ENCODE measurements at places on chromosomes 7 and 10.

DNA sequence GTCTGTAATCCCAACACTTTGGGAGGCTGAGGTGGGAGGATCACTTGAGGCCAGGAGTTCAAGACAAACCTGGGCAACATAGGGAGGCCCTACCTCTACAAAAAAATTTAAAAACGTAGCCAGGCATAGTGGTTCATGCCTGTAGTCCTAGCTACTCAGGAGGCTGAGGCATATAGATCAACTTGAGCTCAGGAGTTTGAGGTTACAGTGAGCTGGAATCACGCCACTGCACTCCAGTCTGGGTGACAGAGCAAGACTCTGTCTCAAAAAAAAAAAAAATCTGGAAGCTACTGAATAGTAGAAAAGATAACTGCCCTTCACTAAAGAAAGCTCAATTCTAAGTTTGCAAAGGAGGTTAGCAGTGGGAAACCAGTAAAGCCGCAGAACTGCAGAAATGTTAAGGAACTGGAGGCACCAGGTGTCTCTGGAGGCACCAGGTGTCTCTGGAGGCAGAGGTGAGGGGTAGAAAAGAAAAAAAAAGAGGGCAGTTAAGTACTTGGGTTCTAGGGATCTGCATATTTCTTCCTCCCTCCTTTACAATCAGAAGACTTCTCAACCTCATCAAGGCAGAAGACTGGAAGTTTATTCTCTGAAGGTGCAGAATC, 56.5 kb downstream of the RNLS start:
- no peak for DNase-seq

DNA sequence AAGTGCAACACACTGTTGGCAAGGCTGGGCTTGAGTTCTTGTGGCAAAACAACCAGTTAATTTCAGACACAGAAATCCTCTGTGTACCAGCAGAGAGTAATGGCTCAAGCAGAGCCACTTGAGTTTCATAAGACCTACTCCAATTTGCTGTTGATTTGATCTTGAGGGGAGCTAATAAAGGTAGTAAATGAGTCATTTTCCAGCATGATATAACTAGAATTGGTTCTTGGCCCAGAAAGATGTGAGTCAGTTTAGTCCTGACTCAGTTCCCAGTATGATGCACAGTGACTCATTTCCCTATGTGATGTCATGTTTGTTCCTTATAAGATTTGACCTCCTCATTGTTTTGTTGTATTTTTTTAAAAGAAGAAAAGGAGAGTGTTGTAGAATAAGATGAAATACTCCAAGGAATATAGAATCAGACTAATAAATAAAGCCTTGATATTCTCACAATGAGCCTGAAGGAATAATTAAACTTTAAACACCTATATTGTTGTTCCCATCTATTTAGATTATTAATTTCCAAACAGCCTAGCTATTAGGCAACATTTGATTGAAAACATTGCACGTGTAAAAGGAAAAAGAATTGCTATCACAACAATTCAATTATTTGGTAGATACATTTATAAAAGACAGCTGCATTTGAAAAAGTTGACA, 186.2 kb downstream of the REEP3 start:
- no peak for DNase-seq

DNA sequence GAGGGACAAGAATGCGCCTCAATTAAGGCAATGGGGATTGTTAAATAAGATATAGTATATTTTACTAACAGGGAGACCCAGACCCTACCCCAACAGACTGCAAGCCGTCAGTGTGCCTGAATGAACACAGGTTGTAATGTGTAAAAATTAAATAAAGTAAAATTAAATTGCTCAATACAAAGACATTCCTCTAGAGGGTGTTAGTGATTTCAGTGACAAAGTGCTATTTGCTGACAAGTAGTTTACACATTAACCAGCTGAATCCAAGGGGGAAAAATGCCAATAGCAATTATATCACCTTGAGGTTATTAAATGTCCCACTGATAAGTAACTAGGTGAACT, 110.5 kb downstream of the EBF3 start:
- no peak for DNase-seq

- no peak for DNase-seq
Measured at GRCh38 chr10:3325954-3326750, 153.6 kb upstream of the PITRM1 start.

DNA sequence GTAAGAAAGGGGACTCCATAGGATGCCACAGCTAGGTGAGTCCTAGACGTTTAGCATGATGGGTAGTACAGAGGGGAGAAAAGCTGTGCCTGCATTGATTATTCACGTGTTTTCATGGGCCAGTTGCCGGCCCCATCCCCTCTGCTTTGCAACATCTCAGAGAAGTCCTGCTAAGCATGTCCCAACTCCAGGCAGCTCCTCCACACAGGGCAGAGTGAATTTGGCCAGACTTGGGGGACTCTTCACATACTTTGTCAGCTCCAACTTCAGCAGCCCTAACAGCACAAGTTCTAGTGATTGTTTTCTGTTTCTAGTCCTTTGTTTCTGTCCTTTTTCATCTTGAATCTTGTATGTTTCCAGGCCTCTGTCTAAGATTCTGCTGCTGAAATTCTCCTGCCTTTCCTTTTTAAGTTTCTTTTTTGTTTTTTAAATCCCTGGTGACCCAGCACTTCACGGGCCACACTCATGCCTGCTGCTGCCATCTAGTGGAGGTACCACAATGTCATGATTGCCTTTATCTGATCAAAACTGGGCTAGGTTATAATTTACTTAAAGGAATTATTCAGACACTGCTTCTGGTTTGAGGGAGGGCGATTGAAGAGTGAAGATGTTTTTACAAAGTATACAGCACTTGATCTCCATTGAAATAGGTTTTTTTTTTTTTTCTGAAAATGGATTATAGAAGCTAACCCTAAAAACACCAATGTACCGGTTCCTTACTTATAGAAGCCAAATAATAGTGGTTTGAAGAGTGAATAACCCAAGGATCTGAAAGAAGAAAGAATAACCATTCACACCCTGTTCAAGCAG, 276.9 kb downstream of the CSTF2T start:
- peak; percentile 1 for DNase-seq

DNA sequence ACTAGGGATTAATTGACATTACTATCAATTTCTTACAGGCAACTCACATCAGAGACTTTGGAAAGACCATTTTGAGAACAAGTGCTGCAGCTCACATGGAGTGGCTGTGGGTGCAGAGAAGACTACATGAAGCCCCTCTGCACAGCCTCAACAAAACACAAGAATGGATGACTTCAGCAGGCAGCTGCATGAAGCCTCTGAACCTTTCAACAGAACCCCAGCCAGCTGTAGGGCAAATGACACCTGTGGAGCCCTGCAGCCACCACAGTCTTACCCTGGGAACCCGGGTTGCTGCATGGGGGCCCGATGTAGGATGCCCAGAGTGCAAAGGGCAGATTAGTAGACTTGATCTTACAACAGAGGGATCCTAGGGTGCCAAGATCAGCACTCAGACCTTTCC, 62.0 kb upstream of the CAMK2B start:
- DNase-seq: no peak

- no peak for DNase-seq
Measured at GRCh38 chr10:75506930-75507329, 75.5 kb downstream of the LRMDA start.

GRCh38 chr10:124983321-124983720, 41.4 kb downstream of the ZRANB1 start:
- DNase-seq: no peak

DNA sequence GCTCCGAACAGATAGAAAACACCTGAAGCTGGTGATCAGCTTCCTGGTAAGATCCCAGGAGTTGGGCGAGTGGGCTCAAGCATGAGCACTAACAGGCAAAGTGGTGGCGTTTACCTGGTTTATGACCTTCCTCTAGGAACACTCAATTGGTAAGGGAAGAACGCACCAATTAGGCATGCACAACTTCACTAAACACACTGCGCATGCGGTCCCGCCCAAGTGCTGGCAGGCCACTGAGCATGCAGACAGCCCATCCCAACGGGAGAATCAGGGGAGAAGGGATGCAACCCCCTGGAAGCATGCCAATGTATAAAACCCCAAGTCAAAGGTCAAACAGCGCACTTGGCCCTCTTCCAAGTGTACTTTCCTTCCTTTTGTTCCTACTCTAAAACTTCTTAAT, 70.4 kb downstream of the LYZL2 start:
- no peak for DNase-seq

DNA sequence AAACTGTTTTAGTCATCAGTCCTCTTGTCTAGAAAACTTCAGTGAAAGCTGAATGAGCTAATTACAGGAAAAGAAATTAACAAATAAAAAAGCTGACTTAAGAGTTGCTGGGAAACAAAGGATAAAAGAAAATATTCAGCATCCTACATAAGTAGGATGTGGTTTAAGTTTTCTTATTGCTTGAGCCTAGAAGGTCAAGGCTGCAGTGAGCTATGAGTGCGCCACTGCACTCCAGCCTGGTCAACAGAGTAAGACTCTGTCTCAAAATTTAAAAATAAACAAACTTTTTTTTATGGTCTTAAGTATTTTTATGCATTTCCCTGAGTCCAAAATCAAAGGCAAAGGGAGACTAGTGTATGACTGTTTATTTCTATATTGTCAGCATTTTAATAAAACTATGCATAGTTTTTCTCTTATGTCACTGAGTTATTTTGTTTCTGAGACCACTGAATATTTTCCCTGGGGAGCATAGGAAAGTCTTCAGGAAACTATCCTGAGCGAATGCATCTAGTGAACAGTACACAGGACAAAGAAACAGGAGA, 40.0 kb upstream of the LRRN3 start:
- no peak for DNase-seq

- DNase-seq: no peak
Measured at GRCh38 chr10:62456611-62457101, 82.5 kb downstream of the ZNF365 start.

DNA sequence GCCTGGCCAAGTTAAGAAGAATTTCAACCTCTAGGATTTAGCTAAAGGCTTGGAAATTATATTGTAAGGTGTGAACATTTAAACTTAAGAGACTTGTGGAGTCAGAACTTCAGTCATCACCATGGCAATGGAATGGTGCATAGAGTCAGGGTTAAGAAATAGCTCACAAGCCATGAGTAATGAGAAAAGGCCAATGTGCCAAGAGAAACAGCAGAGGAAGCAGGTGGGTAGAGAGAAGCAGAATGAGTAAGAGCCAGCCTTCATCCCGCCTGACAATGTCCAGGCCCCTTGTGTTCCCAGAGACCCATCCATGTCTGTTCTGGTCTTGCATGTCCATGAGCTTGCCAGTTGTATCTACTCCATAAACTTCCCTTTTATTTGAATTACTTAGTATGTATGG, 62.6 kb upstream of the TBX20 start:
- DNase-seq: no peak

GRCh38 chr7:78873117-78873516, 580.4 kb downstream of the MAGI2 start:
- DNase-seq: no peak

DNA sequence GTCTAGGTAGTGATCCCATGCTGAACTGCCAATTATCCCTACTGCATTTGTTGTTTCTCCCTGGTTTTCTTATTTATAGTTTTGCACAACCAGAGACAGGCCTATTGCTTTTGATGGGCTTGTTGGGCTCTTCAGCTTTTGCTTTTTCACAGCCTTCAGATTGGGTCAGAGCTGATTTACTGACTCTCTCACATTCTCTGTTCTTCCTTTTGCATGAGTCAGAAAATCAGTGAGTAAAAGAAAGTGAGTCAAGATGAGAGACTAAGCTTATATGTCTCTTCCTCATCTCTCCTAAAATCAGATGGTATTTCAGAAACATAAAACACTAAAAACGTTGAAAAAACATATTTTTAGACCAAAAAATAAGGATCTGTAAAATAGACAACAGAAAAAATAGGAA, 1135.4 kb downstream of the XPNPEP1 start:
- no peak for DNase-seq

GRCh38 chr7:73972614-73973013, 55.4 kb upstream of the ELN start:
- DNase-seq: no peak

- no peak for DNase-seq
Measured at GRCh38 chr7:44326261-44327125, 1.1 kb upstream of the CAMK2B start.

DNA sequence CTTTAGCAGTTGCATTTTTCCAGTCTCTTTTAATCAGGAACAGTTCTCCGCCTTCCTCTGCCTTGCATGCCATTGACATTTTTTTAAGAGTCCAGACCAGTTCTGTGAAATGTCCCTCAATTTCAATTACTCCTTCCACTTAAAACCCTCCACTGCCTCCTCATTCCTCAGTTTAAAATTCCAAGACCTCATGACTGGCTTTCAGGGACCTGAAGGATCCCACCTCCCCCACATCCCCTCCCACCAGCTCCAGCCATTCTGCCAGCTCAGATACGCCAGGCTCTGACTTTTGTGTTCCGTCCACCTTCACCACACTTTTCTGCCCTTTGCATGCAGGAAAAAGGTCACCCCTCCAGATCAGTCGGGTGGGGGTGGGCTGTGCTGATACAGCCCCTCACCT, 8.7 kb downstream of the TNRC18 start:
- DNase-seq: no peak

DNA sequence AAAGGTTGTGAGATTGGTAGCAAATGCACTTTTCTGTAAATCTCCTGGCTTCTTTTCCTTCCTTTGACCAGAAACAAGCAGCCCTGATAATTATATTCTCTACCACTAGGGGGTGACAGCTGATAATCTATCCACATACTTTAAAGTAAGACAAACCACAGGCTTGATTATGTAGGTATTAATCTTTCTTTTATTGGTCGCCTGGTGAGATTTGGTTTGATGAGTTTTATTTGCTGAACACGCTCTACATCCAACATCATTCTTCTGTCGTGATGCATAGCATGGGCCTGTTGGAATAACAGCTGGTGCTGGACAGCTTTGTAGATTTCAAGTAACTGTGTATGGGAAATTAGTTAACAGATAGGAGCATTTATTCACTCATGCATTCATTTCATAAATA, 63.5 kb downstream of the ZNF365 start:
- no peak for DNase-seq

- no peak for DNase-seq
Measured at GRCh38 chr7:128903621-128904361, 6.7 kb downstream of the KCP start.

DNA sequence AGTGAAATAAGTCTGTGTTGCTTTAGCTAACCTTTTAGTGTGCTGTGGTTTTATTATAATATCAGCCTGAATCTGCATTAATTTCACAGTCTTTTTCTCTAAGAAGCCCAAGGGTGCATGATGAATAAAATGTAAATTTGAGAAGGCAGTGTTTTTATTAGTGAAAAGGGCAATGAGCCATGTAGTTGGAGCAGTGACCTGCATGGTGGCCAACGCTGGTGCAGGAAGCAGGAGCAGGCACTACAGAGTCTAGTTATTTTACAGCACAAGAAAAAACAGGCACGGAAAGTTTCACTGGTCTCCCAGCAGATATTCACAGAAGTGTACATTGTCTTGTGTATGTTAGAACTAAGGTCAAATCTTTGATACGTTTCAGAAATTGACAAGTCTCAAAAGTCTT, 247.8 kb downstream of the CELF2 start:
- DNase-seq: no peak

- no peak for DNase-seq
Measured at GRCh38 chr7:37108615-37109014, 340.0 kb downstream of the ELMO1 start.

Data from T-helper 9 cell (primary cell).